ENCODE measurements at places on chromosomes 6 and 20. TPM values are rescaled to one million over a fixed set of nuclear protein-coding genes. Genes with fewer than 3 reads are reported as not detected.
A peak's percentile ranks its signal among the peaks of the same experiment; 100 is the strongest.

HCK gene
- total RNA-seq, result 0.13 TPM

PRL gene
- total RNA-seq, result not detected

LPIN3 gene
- 2.3 TPM for total RNA-seq

SOBP gene
- total RNA-seq, result 0.06 TPM

SLC35A1 gene
- total RNA-seq, result 3.3 TPM

KCNK5 gene
- total RNA-seq, result 6.1 TPM

CENPW gene
- 76.9 TPM for total RNA-seq

ABHD16B gene
- total RNA-seq, result not detected

LY6G6D gene
- total RNA-seq, result not detected

SLC22A3 gene
- total RNA-seq, result not detected

TENT5A gene
- 0.79 TPM for total RNA-seq

SLC16A10 gene
- total RNA-seq, result 2.1 TPM

SCRT2 gene
- not detected for total RNA-seq

NCOA5 gene
- total RNA-seq, result 16.4 TPM

CAP2 gene
- total RNA-seq, result not detected

GABRR1 gene
- not detected for total RNA-seq

C2 gene
- total RNA-seq, result 0.58 TPM

GRCh38 chr20:59071216-59071615 lies 28.6 kb upstream of the PRELID3B start:
- ATAC-seq, result no peak

- peak; percentile 37 for ATAC-seq
Observed at GRCh38 chr6:149862922-149863697, 1.0 kb downstream of the LRP11 start.

DNA sequence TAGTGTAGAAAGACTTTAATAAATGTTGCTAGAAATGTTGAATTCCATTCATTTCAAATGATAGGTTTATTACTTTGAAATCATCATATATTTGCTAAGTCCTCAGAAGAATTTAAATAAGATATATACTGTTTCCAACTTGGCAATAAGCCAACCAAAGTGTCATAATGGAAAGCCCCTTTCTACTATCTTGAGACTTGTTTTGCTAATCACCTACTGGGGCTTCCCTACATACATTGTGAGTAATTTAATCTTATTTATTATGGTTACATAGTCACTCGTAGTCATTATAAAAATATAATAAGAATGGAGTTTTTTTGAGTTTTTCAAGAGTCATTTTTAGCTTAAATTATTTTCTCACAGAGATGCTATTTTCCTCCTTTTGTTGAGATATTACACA lies 20.7 kb downstream of the COL19A1 start:
- peak; percentile 48 for ATAC-seq

- no peak for ATAC-seq
Observed at GRCh38 chr20:47111576-47111975, 216.9 kb downstream of the EYA2 start.

- ATAC-seq, result no peak
Observed at GRCh38 chr6:39430871-39431523, 108.5 kb upstream of the KCNK16 start.

DNA sequence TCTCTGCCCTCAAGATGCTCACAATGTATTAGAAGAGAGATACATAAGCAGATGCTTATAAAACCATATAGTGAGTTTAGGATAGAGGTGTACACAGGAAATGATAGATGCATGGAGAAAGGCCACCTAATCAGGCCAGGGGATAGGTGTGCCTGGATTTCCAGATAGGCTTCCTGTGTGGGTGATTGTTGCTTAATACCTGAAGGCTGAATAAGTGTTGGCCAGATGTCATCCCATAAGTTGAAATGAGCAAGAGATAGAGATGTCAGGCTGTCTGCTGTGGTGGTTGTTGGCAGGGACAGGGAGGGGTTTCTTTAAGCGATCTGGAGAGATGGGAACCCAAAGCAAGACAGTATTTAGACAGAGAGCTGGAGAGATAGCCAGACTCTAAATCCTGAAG lies 109.8 kb upstream of the SGK1 start:
- ATAC-seq, result no peak

DNA sequence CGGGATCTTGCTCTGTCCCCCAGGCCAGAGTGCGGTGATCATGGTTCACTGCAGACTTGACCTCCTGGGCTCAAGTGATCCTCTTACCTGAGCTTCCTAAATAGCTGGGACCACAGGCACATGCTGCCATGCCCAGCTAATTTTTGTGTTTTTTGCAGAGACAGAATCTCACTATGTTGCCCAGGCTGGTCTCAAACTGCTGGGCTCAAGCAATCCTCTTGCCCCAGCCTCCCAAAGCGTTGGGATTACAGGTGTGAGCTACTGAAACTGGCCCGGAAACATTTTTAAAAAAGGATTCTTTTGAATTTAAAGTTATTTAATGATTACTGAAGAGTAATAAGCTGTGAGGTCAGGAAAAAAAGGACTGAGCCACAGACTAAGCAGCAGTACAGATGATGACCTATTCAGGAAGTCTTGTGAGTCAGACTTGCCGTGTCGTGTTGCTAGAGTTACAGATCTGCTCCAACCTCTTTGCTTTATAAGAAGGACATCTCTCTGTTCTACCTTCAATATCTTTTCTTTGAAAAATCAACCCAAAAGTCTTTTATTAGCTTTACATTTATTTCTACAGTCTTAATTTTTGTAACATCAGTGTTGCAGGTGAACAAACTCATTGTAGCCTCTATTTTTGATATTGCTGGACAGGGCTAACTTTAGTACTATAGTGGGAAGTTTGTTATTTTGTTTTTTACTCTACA lies 108.7 kb downstream of the NCOA3 start:
- ATAC-seq, result peak; percentile 95

DNA sequence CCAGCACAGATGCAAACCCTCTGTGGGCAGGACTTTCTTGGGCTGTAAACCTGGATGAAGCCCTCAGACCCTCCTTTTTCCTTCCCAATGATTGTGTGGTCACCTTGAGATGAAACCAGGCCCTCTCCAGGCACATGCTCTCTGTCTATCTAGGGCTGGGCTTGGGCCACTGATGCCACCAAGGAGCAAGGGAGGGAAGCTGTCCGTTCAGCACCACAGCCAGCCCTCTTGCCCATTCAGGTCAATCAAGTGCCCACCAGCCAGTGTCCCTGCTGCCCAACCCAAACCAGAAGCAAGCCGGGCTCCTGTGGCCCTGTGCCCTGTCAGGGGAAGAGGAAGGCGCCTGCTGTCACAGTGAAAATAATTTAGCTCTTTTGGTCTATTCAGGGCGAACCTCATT lies 8.0 kb downstream of the STMN3 start:
- no peak for ATAC-seq

DNA sequence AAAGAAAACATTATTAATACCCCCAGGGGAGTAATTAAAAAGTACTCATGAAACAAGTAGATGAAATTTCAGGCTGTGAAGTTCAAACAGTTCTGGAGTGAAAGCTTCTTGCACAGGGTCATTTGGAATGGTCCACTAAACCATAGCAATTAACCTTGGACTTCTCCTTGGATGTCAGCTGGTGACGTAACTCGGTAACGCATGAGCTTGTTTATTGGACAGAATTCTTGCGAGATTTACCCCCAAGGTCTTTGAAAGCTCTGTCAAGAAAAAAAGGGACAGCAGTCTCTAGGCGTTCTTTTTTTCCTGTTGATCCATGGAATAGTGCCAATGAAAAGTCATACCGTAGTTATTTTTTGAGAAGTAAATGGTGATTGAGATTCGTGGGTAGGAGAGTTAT lies 2.2 kb downstream of the CD83 start:
- ATAC-seq, result no peak

DNA sequence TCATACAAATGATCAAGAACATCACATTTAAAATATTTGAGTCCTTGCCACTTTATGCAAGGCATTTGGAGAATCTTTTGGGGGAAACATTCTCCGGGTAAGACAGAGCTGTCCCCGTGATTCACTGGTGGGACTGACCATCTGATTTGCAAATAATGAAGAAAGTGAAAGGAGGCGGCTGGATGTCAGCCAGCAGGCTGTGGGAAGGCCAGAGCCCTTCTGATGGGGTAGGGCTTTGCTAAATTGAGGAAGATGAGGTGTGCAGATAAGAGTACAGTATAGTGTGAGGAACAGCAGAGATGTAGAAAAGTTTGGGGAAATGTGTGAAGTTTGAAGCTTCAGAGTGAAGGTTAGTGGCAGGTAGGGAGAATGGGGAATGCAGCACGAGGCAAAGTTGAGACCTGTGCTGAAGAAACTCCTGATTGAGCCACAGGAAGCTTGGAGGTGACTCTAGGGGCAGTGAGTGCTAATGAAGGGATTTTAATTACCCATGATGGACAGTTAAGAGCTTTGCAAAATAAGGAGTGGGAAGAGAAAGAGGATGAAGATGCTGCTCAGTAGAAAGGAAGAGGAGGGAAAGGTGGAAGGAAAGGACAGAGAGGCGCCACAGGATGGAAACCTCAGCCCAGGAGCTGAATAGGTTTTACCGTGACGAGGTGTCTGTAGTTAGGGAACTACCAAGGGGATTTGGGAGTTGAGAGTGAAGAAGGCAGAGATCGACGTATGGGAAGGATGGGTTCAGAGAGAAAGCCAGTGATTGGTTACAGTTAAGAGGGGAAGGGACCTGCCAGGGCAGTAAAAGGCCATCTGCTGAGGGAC lies 68.7 kb downstream of the SNX9 start:
- peak; percentile 18 for ATAC-seq

- peak; percentile 46 for ATAC-seq
Observed at GRCh38 chr6:16514249-16514648, 247.0 kb downstream of the ATXN1 start.

GRCh38 chr20:41276317-41276751 lies 41.2 kb downstream of the ZHX3 start:
- no peak for ATAC-seq

- ATAC-seq, result no peak
Observed at GRCh38 chr6:87070741-87071140, 24.2 kb downstream of the CGA start.

DNA sequence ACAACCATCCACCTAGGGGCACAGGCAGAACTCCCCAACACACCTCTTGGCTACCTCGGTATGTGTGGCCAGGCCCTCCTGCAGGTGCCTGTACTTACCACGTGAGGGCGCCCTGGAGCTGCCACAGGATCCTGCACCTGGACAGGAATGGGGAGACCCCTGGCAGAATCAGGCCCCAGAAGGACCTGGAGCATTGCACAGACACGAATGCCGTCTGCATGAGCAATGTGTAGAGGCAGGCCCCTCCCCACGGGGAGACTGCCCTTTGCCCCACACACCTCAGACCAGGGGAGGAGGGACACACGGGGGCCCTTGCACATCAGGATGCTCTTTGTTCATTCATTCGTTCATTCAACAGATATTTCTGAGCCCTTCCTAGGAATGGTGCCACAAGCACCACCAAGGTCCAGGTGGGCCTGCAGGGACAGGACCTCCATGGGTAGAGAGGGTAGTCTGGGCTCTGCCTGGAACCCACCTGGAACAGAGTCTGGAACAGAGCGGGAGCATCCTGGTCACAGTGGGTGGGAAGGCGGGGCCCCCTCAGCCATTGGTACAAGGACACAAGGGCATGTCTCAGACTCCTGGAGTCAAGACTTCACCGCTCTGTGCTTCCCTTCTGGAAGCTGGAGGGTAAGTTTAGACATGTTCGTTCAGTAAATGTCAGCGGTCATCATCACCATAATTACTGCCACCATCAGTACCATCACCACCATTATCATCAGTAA lies 32.3 kb downstream of the YTHDF1 start:
- peak; percentile 55 for ATAC-seq

DNA sequence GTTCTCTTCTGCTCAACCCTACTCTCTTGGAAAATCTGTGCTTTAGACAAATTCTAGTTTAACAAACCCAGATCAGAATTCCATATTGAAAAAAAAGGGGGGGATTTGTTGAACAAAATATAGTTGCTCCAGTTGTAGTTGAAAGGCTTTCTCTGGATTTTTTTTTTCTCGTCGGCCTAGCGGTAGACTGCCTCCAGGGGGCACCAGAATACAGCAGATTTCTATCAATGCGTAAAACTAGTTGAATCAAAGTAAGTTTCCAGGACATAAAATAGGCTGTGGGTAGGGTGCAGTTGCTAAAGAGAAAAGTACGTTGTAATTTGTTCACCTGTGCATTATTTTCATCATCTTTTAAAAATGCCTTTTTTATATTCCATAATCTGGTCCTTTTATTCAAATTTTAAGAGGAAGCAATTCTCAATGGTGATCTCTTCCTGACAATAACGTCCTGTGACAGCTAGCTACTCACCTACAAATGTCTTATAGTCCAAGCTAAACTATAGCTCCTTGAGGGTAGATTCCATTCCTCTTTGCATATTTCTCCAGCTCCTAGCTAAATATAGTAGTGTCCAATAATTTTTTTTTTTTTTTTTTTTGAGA lies 105.4 kb downstream of the PERP start:
- ATAC-seq, result peak; percentile 48

DNA sequence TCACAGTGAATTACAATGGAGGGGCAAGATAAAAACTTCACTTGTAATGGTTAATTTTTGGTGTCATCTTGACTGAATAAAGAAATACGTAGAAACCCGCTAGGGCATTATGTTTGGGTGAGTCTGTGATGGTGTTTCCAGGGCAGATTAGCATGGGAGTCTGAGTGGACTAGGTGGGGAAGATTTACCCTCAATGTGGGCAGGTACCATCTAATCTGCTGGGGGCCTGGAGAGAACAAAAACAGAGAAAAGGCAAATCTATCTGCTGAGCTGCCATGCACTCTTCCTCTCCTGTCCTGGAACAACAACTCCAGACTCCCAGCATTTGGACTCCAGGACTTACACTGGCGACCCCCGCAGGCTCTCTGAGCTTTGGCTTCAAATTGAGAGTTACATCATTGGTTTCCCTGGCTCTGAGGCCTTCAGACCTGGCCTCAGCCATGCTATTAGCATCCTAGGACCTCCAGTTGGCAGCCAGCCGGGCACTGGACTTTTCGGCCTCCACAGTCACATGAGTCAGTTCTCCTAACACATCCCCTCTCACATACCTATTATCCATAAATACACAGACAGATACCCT lies 19.7 kb downstream of the NINL start:
- ATAC-seq, result no peak

GRCh38 chr6:167804281-167805013 lies 22.3 kb upstream of the AFDN start:
- no peak for ATAC-seq

- ATAC-seq, result no peak
Observed at GRCh38 chr20:57395111-57395966, 4.1 kb downstream of the RBM38 start.

DNA sequence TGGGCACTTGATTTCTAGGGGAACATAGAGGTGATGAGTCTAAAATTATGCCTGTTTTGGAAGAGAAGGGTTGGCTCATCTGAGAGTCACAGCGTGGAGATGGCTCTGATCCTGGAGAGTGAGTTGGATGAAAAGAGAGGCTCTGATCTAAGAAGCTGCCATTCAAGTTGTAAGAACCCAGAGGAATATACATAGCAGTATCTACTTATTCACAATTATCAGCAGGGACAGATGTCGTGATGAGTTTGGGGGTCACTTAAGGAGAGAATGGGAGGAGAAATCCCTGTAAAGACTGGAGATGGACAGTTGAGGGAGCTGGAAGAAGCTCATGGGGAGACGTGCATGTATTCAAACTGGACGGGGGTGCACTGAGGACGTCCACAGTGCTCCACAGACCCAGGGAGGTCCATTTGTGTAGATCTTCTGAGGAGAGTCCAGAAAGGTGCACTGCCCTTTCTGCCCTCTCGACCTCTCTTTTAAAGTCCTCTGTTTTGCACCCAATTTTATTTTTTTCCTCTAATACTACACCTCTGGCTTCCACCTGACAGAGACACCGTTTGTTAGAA lies 124.7 kb upstream of the SSTR4 start:
- ATAC-seq, result no peak

All from activated T-helper 17 cell treated with anti-CD3 and anti-CD28 coated beads, Interleukin-2, amount 50 U/mL, for 72 hours (primary cell).